CD4-positive, alpha-beta T cell treated with Interleukin-6 for 4 hours (primary cell): ENCODE measurements at places on chromosomes 6 and 20.

GRCh38 chr20:61437280-61438206 lies 185.5 kb downstream of the CDH4 start:
- DNase-seq: no peak

DNA sequence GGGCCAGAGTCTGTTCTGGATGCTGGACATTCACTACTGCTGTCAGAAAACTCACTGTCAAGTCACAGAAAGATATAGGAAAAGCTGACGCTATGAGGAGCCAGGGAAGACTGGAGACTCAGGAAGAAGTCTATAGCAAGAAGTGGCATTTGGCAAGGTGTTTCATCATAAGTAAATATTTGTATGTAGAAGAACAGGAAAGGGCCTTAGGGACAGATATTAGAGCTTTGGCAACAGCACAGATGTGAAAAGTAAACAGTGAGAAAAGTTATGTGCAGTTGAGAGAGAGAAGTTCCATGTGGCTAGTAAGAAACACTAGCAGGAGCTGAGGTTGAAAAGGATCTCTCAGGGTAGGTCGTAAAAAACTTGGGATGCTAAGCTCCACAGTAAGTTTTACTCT lies 868.9 kb downstream of the PHF3 start:
- DNase-seq: no peak

DNA sequence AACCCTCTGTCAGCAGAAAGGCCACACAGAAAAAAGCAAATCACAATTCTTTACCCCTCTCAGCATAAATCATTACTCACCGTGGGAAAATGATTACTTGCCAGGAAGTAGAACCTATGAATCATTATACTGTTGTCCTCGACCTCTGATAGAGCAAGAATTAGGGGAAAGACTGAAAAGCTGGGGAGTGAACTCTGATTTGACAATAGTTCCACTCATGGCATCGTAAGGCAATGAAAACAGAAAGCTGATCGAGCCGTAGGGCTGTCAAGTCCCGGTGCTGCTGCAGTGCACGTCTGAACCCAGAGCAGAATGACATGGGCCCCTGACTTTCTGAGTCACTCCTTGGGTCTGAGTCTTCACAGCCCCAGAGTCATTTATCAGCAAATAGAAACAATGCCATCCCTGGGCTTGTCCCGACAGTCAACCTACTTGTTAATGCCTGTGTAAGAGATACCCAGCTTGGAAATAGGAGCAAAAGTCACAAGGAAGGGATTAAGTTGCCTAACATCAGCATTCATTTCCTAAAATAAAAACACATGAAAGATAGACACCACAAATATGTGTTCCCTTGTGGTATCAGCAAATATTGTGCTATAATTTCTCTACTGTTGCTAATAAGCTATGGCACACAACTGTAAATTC lies 224.8 kb upstream of the MARCKS start:
- DNase-seq: peak; percentile 9

- DNase-seq: no peak
Measured at GRCh38 chr6:47716207-47716606, 17.8 kb downstream of the ADGRF4 start.

DNA sequence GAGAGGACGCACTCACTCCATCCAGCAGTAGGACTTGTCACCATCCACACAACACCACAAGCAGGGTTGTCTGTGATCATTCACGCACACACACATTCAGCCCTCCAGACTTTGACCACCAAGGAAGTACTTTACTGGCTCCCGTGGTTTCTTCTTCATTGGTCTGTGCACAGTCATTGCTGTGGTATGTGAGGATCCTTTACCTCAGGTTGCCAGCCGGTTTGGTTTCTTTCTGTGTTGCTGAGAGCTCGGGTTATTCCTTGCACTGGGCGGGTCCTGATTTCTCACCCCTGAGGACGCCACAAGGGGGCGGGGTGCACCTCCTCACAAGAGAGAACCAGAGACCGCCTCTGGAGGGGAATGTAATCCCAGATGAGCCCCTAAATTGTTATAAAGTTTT lies 11.2 kb downstream of the SLC35A1 start:
- peak; percentile 3 for DNase-seq
